Activated CD8-positive, alpha-beta memory T cell treated with anti-CD3 and anti-CD28 coated beads for 4 hours (primary cell): ENCODE measurements at places on chromosomes 11 and 22.

DNA sequence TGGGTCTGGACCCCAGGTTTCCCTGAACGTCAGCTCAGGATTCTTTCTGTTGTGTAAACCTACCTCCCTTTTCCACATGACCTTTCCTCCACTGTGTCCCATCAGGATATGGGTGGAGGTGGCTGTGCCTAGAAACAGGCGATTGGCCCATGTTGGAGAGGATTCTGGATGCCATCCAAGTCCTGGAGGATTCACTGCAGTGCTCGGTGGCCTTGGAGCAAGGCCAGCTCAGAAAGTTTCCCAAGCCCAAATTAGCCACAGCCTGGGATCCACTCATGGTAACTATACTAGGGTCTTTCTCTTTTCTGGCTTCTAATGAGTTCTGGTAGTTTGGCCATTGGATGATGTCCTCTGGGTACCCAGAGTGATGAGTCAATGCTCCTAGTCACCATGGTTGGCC is 141.6 kb downstream of the SNX19 start:
- DNase-seq, result no peak

GRCh38 chr11:120108785-120109168 is 29.1 kb downstream of the TRIM29 start:
- DNase-seq, result no peak

- DNase-seq, result no peak
These were observed 35.0 kb downstream of the TREH start for GRCh38 chr11:118644496-118644895.

DNA sequence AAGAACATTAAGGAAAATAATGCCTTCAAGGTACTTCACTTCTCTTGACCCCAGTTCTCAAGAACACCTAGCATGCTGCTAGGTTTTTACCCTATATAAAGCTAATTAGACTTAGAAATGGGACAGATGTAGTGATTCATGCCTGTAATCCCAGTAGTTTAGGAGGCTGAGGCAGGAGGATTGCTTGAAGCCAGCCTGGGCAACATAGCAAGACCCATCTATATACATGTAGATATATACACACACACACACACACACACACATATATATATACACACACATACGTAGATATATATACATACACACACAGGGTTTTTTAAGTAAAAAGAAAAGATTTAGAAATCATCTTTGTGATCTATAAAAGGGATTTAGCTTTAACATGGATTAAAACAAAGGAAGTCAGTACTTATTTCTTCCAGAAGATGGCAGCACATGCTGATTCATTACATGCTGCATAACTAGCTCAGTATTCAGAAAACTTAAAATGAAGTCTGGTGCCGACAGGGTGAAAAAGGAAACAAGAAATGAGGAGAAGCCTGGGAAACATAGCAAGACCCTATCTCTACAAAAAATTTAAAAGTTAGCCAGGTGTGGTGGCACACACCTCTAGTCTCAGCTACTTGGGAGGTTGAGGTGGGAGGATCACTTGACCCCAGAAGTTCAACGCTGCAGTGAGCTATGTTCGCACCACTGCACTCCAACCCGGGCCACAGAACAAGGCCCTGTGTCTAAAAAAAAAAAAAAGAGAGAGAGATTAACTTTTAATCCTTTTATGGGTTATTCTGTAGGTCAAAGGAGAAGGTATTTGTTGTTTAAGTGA is 28.5 kb upstream of the RBX1 start:
- DNase-seq, result no peak

- DNase-seq, result no peak
These were observed 904.4 kb downstream of the BRD1 start for GRCh38 chr22:48923165-48923865.

DNA sequence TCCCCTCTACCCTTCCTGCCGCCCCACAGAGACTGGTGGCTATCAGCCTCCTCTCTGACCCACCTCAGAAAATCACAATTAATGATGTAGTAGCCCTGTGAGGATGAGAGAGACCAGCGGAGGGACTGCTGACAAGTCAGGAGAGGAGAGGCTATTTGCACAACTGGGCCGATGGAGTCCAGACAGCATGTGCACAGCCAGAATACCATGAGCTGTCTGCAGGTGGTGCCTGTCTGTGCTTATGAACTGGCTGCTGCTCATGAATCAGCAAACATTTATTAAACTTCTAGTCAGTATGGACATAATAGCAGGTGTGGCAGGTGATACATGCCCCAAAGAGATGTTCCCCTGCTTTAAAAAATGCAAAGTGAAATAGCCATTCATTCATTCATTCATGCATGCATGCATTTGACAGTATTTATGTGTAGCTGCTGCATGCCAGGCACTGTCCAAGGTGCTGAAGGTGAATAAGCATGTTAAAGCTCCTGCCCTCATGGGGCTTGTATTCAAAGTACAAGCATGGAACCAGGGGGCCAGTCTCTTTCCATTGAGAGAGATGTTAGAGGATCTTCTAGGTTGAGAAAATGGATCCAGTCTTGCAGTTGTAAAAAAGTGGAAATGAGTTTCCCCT is 141.3 kb downstream of the GRIK4 start:
- DNase-seq, result no peak

DNA sequence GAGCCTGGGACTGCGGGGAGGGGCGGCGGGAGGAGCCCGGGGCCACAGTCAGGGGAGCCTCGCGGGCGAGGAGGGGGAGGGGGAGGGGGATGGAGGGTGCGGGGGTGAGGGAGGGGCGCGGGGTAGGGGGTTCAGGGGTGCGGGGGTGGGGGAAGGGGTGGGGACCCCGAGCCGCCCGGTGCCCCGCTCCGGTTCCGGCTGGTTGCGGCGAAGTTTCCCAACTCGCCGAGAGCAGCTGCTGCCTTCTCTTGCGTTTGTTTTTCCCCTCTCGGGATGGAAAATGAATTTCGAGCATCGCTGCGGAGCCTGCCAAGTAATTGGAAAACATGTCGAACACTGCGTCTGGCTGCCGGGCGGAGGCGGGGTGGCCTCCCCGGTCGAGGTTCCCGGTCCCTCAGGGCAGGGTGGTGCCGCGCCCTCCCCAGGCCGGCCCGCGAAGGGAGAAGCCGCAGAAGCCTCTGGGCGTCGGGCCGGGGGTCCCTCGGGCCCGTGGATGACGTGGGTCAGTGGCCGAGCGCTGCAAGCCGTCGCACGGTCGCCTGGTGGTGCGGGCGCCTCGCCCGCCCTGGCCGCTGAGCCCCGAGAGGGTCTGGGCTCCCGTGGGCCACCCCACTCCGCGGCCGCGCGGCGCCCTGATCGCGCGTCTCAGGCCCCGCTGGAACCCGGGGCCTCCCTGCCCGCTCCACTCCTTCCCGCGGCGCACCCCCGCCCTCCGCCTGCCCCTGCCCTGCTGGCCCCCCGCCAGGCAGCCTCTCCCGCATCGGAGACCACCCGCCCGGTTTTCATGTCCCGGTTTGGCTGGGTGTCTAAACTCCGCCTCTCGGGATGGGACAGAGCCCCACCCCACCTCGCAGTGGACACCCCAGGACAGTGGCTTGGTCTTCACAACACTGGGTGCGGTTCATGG is 12.1 kb downstream of the SPATA19 start:
- DNase-seq, result no peak

DNA sequence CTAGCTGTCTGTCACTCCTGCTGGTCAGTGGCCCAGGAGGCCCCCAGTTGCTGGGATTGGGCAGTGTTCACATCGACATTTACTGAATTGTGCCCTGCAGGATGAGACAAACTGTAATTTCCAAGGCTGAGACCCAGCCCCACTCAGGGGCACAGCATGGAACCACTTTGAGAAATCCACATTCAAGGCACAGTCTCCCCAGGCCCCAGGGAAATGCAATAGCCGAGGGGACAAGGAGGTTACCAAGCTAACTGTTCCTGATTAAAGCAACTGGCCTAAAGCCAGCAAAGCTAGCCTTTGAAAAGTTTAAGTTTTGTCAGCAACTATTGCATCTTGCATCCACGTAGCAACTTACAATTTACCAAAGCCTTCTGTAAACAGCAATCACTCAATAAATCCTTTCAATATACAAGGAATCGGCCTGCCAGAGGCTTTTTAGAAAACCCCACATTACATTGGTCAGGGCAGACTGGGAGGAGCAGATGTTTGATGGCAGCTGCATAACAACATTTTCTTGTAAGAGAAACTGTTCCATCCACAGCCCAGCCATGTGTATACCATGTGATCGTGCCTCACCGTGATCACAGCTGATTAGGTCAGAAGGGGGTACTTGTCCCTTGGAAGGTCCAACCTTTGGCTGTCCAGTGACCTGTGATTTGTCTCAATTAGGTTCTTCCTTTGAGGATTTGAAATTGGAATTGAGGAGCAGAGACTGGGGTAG is 103.9 kb downstream of the TENM4 start:
- no peak for DNase-seq

- no peak for DNase-seq
These were observed 16.4 kb downstream of the EHF start for GRCh38 chr11:34637303-34637702.

GRCh38 chr11:104028476-104029263 is 7.8 kb upstream of the DDI1 start:
- DNase-seq, result no peak
